Prostate gland (tissue), 2 donors: ENCODE measurements at places on chromosomes 5 and 9.
A peak's percentile ranks its signal among the peaks of the same experiment; 100 is the strongest.

DNA sequence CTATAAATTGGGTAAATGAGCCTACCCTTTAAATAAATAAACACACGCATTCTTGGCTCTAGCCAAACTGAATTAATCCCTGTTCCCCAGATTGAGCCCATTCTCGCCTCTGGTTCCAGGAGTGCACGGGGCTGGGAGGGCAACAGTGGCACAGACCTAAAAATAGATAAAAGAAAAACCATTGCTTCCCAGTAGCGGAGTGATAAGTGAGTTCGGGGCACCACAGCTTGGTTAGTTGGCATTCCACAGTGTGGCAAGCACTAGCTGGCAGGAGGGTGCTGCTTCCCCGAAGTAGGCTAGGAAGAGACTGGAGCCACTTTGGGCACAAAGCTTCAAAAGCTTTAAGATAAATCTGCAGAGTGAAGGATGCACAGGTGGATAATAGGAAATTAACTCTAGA, 322.2 kb upstream of the SGCD start:
- DNase-seq, result no peak

DNA sequence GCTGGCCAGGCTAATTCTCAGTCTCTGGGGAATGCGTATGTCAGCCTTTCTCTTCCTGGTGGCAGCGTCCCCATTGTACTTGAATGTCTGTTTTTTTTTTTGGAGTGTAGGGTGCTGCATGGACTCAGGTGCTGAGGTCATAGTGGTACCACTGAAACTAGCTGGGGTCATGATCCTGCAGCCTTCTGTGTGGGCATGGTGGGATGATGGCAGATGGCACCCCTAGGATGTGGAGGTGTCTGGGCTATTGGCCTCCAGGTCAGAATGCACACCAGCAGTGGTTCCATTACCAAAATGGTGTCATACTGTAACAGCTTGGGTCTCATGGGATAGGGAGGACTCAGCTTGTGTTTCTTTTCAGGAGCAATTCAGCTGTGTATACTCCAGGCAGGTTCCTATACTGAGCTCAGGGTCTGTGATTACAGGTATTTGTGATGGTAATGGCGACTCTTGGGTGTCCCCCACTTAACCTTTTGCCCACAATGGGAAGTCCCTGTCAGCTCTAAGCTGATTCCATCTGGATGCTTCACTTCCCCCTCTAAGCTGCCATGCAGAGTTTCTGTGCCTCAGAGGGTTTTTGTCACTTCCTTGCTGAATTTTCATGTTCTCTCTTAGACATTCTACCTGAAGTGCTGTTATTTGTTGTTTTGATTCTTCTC, 17.9 kb downstream of the HSD17B4 start:
- no peak for DNase-seq

DNA sequence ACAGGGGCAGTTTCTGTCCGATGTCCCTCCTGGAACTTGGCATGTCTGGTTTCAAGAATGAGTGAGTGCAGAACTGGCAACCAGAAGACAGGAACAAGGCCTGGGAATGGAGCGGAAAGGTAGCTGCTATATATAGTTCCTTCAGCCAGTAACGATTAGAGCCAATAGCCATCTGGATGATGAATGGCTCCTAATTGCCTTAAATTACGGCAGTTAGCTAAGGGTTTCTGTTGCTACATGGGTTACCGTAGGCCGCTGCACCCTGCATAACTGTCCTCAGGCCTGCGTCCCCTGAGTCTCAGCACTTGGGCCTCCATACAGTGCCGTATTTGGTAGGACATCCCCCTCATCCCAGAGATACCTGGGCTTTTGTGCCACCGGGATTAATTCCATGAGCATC, 29.4 kb downstream of the WWC1 start:
- no peak for DNase-seq

- no peak for DNase-seq
Observed at GRCh38 chr5:115940080-115940810, 22.0 kb upstream of the LVRN start.

DNA sequence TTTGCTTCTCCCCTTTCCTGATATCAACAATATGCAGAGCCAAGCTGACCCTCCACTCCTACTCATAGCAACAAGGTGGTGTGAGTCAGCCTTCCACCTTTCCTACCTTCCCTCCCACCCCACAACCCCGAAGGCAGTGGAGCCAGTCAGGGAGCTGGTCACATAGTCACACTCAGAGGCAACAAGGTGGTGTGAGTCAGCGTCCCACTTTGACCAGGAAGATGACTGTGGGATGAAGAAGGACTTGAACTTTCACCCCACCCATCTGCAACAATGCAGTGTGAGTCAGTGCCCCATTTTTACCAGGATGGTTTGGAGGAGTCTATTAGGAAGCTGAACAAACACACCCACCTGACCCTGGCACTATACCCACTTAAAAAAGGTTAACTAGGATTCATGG, 30.1 kb upstream of the ZNF782 start:
- no peak for DNase-seq

DNA sequence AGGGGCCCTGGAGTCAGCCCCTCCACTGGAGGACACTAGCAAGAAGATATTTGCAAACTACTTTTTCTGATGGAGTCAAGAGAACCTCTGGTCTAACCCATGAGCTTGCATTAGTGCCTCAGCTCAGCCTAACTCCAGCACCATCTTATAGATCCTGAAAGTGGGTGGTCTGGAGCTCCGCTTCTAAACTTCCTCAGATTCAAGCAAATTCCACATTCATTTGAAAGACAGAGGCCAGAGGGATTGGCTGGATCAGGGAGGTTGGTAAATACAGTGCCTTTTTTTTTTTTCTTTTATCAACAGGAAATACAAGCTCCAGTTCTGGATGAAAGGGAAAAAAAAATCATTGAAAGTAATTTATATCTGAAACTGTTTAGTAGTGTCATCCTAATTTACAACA, 99.9 kb downstream of the ENC1 start:
- no peak for DNase-seq

- DNase-seq, result no peak
Observed at GRCh38 chr9:75120686-75121085, 32.4 kb downstream of the OSTF1 start.

- no peak for DNase-seq
Observed at GRCh38 chr5:955886-956761, 52.5 kb upstream of the NKD2 start.

- no peak for DNase-seq
Observed at GRCh38 chr5:116046261-116046660, 14.0 kb downstream of the ARL14EPL start.

GRCh38 chr5:81388169-81388568, 5.8 kb downstream of the ACOT12 start:
- no peak for DNase-seq

- peak; percentile 24 for DNase-seq
Observed at GRCh38 chr5:55232271-55232984, 980 bp downstream of the CCNO start.
